Cerebellum (tissue), 4 donors: ENCODE measurements at places on chromosomes 13 and 19. TPM values are rescaled to one million over a fixed set of nuclear protein-coding genes. Genes with fewer than 3 reads are reported as not detected.

The KIR3DL2 gene
- not detected for total RNA-seq

The FXYD1 gene
- total RNA-seq = 1.5 TPM

The LAIR1 gene
- total RNA-seq = 2.1 TPM

The SLC44A2 gene
- total RNA-seq = 28.6 TPM

The NOVA2 gene
- 17.5 TPM for total RNA-seq

The KL gene
- total RNA-seq = 1.5 TPM

The SULT2A1 gene
- not detected for total RNA-seq

The TEKTIP1 gene
- 0.54 TPM for total RNA-seq

The PSG1 gene
- total RNA-seq = 0.18 TPM

The AMER2 gene
- 113 TPM for total RNA-seq

The OR7D2 gene
- total RNA-seq = not detected

The TRAPPC6A gene
- total RNA-seq = 7.0 TPM

The ANKLE1 gene
- 1.4 TPM for total RNA-seq

The ZNF324B gene
- 12.4 TPM for total RNA-seq

The ZNF333 gene
- total RNA-seq = 48.4 TPM

The NPAS1 gene
- total RNA-seq = 0.36 TPM

The LILRA5 gene
- total RNA-seq = not detected

The ZNF578 gene
- 21.2 TPM for total RNA-seq

The RXFP2 gene
- total RNA-seq = 0.18 TPM

The KIR3DL1 gene
- total RNA-seq = not detected

The TMEM145 gene
- 40.8 TPM for total RNA-seq

The XAB2 gene
- total RNA-seq = 18.6 TPM

The PEPD gene
- total RNA-seq = 24.6 TPM

The AP1M2 gene
- 3.0 TPM for total RNA-seq

The C19orf67 gene
- not detected for total RNA-seq

The RNF225 gene
- total RNA-seq = not detected

The ZFP36 gene
- total RNA-seq = 1.9 TPM

The CRX gene
- total RNA-seq = not detected
